CD4-positive, alpha-beta memory T cell (primary cell): ENCODE measurements at places on chromosomes 4 and X. TPM values are rescaled to one million over a fixed set of nuclear protein-coding genes. Genes with fewer than 3 reads are reported as not detected.

DNA sequence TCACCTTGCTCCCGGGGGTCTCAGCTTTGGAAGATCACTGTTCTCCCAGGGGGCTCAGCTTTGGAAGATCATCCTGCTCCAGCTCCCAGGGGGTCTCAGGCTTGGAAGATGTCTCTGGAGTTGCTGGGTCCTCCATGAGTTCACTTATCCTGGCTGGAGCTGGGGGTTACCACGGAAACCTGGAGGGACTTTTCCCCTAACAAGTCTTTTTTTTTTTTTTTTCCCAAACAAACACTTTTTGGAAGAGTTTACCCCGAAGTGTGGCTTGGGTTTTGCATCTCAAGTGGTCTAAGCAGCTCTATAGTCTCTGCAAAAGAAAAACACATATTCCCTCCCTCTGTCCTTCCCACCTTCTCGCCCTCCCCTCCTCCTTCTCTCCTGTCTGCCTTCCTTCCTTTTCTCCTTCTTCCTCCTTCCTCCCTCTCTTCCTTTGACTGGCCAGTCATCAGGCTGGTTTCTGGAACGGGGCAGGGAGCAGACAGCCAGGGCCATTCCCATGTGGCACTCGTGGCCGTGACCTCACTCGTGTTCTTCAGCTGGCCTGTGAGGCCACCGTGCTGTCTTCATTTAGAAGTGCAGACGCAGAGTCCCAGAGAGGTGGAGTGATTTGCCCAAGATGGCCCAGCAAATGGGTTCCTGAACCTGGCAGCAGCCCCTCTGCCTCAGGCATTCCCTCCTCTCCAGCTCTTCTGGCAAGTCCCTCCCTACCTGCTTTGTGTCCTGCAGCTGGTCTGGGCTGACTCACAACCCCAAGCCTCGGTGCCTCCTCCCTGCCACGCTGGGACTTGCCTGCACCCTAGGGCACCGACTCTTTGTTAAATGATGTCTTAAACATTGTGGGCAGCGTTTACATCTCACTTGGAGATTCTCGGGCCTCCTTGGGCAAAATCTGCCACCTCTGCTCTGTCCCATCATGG lies 25.9 kb upstream of the HMX1 start:
- H3K36me3 ChIP-seq, result no peaks in the 10 kb centered on the region
- no peak for DNase-seq
- no peak overlapping the region for H3K27ac ChIP-seq
- no peak overlapping the region for H3K4me3 ChIP-seq

Gene VCX3B
- total RNA-seq, result not detected

- no peak for DNase-seq
- H3K36me3 ChIP-seq, result no peaks in the 10 kb centered on the region
- H3K27me3 ChIP-seq, result no peaks in the 10 kb centered on the region
- H3K4me1 ChIP-seq, result peaks cover 7% of the 10 kb centered on the region
- no peak overlapping the region for H3K4me3 ChIP-seq
- H3K27ac ChIP-seq, result no peak overlapping the region
Observed at GRCh38 chrX:68177542-68177941, 255.8 kb downstream of the OPHN1 start.

Gene SH3TC1
- total RNA-seq, result 37.1 TPM

DNA sequence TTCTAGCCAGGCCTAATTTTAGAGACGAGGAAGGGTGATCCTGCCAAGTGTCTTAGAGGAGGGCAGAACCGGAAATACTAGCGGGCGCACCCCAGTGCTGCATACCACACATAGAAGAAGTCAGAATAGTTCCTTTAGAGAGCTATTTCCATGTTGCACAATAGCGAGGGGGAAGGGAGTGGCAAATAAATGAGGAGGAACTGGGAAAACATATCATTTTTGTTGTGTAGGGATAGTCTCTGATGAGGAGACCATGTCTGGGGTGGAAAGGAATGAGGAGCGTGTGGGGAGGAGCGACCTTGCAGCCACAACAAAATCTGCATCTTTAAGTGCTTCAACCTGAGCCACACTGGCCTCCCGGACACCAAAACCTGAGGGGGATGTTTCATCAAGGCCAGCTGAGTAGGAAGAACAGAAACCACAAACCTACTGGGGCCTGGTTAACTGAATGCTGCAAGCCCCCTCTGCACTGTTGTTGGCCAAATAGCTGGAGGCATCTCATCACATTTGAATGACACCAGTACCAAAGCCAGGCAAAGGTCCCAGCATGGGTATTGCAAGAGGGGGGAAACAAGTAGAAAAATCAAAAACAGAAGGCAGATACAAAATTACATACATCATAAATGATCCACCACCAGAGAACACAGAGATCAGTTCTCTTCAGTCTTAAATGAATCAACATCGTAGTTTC lies 26.7 kb upstream of the C1QTNF7 start:
- DNase-seq, result no peak
- H3K4me1 ChIP-seq, result peaks cover 22% of the 10 kb centered on the region
- H3K4me3 ChIP-seq, result no peak overlapping the region
- no peak overlapping the region for H3K27ac ChIP-seq
- no peaks in the 10 kb centered on the region for H3K27me3 ChIP-seq

DNA sequence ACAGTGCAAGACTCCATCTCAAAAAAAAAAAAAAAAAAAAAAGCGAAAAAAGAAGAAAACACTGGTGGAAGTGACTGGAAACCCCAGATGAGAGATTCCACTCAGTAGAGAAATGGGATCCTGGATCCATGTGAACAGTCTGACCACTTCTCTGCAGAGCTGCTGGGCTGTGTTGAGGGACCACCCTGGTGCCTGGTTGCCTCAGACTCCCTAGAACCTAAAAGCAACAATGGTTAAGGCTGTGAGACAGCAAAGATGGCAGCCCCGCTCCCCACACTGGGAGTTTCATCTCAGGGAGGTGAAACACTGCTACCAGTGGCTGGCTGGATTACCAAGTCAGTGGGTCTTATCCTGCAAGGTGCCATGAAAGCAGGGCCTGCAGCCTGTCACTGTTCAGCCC lies 152.8 kb upstream of the ARSJ start:
- H3K27ac ChIP-seq, result no peak overlapping the region
- no peaks in the 10 kb centered on the region for H3K36me3 ChIP-seq
- H3K4me3 ChIP-seq, result no peak overlapping the region

DNA sequence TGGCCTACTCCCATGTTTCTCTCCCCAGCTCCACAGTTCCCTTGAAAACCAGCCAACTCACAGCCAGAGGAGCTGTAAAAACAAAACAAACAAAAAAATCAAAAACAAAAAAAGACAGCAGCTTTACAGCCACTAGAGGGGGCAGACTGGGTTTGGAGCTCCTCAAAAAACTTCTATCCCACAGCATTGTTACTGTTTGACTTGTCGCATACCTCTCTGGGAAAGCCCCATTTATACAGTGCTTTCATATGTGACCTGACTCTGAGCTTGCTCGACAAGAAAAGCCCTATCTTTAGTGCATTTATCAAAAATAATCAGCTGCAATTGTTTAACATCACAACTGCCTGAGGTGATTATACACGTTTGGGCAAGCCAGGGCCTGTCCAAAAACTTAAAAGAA lies 21.6 kb downstream of the TSPAN6 start:
- no peaks in the 10 kb centered on the region for H3K27me3 ChIP-seq
- no peaks in the 10 kb centered on the region for H3K36me3 ChIP-seq
- H3K27ac ChIP-seq, result no peak overlapping the region
- H3K4me3 ChIP-seq, result no peak overlapping the region
- DNase-seq, result peak; percentile 9
- H3K4me1 ChIP-seq, result no peaks in the 10 kb centered on the region

DNA sequence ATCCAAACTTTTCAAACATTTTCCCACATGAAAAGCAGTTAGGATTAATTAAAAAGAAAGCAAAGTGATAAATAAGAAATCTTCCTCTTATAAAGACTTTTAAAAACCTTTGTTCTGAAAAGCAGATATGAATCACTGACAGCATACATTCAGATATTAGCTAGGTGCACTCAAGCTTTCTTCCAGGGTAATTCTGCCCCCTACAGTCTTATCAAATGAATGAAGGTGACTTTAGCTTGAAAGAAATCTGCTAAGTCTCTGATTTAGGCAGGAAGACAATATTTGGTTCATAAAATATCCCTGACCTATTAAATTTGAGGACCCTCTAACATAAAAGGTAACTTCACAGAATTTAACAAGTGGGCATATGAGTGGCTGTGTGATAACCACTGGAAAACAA lies 209.1 kb upstream of the FAM47A start:
- no peaks in the 10 kb centered on the region for H3K27me3 ChIP-seq
- no peaks in the 10 kb centered on the region for H3K36me3 ChIP-seq
- no peak overlapping the region for H3K27ac ChIP-seq
- no peak overlapping the region for H3K4me3 ChIP-seq
- no peak for DNase-seq

GRCh38 chr4:78652282-78652876 lies 100.8 kb downstream of the ANXA3 start:
- no peak for DNase-seq
- no peaks in the 10 kb centered on the region for H3K36me3 ChIP-seq
- peaks cover 10% of the 10 kb centered on the region for H3K4me1 ChIP-seq
- no peaks in the 10 kb centered on the region for H3K27me3 ChIP-seq
- H3K4me3 ChIP-seq, result no peak overlapping the region
- H3K27ac ChIP-seq, result no peak overlapping the region
